ENCODE measurements at places on chromosomes 6 and 20.

DNA sequence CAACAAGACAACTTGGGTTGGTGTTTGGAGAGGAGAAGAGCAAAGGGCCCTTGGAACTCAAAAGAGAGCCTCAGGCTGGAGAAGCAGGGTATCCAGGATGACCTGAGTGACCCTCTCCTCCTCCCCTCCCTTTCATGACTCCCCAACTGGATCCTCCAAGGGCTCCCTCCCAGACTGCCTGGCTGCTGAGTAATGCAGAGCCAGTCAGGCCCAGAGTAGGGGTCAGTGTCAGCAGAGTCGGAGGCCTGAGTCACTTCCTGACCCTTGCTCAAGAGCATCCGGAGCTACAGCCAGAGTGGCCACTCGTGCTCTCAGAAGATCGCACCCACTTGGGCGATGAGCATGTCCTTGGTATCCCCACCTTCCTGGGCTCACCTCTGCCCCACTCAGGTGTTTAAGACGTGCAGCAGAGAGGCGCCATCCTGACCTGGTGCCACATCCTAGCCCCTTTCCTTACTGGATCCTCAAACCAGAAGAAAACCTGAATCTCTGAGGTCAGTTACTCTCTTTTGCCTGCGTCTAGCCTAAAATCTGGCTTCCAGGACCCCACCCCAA lies 2.8 kb upstream of the MAPK13 start:
- DNase-seq, result no peak

DNA sequence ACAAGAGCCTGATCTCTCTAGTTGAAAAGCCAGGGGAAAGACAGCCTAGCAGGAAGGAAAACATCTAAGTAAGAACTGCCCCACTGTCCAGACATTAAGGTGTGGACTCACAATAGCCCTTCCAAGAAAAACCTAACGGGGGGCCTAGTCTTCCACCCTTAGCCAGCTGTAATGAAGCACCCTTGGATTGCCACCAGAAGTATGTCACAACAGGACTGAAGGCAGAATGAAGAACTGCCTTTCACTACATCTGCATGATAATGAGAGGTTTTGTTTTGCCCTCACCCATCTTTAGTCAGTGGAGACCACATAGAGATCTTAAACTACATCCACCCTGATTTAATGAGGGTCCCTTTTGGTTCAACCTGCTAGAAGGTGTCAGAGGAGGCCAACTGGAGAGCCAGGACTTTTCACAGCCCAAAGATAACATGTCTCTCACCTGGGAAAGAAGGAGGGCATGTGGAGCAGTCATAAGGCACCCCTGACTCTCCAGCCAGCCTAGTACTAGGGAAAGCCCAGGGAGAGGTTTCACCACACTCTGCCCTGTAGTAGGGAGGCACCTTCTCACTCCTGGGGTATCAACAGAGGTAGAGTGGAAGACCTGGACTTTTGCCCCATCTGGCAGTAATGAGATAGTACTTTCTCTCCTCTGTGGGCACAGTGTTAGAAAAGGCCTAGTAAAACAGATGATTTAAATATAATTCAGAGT lies 1017.4 kb upstream of the MANEA start:
- DNase-seq, result no peak

DNA sequence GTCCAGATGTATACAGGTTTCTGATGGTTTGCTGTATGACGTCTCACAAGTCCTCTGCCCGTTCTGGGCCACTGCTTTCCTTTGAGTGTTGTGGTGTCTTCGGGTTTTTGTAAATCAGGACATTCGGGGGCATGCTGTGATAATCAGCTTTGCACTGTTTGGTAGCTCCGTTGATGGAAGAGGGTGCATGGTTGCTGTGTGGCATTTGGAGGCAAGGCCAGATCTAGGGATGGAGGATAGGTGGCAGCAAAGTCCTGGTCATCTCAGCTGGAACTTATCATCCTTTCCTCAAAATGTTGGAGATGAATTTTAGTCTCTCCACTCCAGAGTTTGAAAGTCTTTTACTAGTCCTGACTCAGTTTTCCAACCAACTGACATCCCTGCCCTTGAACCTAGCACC lies 91.0 kb downstream of the SCP2D1 start:
- peak; percentile 1 for DNase-seq

DNA sequence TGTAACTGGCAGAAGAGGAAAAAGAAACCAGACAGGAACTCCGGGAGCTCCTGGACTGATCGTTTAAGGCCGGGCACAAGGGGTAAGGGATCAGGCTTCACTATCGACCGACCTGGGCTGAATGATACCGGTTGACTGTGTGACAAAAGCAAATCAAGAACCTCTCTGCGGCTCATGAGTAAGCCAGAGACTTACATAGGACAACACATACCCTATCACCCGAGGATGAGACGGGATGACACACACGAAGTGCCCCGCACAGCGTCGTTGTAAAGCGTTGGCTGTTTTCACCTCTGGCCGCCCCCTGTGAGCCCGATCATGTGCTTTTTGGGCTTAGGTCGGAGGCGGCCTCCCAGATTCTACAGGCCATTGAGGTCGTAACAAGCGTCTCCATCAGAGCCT lies 695 bp upstream of the TGIF2 start:
- no peak for DNase-seq

- DNase-seq, result no peak
Observed at GRCh38 chr20:58571356-58571692, 56.1 kb upstream of the APCDD1L start.

GRCh38 chr6:22328474-22328873 lies 31.6 kb upstream of the PRL start:
- DNase-seq, result no peak

- DNase-seq, result no peak
Observed at GRCh38 chr20:49545572-49545971, 22.4 kb downstream of the PTGIS start.

DNA sequence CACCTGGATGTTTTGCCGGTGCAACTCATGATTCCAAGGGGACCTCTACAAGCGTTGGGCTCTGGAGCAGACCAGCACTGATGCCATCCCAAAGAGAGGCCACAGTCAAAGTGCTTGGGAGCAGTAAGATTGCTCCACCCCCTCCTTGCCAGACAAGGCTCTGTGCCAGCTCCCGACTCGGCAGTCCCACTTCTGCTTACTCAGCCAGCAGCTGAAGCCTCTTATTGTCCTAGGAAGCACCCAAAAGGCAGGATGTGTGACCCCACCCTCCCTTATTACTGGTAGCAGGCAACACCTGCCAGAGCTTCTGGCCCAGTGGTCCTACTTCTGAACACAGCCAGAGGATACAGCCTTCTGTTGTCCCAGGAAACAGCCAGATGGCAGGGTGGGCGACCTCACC lies 614.2 kb downstream of the TENT5A start:
- no peak for DNase-seq

DNA sequence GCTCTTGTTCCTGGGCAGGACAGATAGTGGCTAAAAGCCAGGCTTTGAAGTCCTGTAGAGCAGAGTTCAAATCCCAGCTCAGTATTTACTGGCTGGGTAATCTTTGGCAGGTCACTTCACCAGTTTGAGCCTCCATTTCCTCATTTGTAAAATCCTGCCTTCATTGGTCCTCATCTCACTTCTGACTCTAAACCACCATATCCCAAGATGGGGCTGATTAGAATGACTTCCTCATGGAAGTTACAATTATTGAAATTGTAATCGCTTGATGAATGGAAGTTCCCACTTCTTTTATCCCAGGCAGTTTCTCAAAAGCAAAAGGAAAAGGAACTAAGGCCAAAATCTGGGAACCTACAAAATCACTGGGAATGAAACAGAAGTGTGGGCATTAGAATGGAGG lies 35.9 kb upstream of the B4GALT5 start:
- no peak for DNase-seq

DNA sequence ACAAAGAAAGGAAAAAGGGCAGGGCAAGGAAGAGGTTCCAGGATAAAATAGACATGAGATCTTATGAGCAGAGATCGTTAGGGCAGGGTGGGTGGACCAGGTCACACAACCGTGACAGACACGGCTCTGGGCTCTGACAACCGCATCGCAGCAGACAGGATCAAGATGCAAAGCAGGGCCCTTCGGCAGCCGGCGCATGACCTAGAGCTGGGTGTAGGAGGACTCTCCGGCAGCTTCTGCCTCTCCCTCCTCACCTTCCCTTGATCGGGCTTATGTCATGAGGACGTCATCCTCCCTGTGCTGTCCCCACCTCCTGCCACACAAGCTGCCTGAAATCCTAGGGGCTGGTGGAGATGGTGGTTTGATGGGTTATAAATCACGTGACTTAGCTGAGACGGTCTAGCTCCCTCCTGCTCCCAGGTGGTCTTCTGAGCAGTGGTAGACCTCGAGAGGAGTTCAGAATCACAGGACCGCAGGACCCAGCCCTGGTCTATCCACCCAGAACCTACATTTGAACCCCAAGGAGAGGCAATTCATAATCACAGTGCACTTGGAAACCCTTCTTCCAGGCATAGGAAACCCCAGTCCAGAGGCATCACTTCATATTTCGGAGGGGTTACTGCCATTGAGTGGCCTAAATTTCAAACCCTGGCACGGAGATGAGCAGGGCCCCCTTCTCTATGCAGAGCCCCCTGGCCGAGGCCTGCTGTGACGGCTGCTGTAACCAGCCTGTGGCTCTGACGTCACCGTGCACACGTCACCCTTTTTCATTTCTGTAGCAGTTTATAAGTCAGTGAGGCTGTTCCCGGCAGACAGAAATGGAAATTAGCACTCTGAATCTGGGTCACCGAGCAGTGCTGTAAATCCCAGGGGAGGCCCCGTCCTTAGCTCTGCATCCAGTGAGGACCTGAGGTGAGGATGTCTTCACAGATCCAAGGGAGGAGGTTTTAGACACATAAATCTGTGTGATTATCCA lies 8.7 kb upstream of the CCR6 start:
- DNase-seq, result no peak

- no peak for DNase-seq
Observed at GRCh38 chr6:121612927-121613326, 177.5 kb downstream of the GJA1 start.

GRCh38 chr20:5126512-5127203 lies at the start of gene CDS2:
Gene CDS2, plus strand, starts transcription at chr20:5127008. Its CDS starts 85 bp downstream, at chr20:5127093.
- DNase-seq, result peak; percentile 100

DNA sequence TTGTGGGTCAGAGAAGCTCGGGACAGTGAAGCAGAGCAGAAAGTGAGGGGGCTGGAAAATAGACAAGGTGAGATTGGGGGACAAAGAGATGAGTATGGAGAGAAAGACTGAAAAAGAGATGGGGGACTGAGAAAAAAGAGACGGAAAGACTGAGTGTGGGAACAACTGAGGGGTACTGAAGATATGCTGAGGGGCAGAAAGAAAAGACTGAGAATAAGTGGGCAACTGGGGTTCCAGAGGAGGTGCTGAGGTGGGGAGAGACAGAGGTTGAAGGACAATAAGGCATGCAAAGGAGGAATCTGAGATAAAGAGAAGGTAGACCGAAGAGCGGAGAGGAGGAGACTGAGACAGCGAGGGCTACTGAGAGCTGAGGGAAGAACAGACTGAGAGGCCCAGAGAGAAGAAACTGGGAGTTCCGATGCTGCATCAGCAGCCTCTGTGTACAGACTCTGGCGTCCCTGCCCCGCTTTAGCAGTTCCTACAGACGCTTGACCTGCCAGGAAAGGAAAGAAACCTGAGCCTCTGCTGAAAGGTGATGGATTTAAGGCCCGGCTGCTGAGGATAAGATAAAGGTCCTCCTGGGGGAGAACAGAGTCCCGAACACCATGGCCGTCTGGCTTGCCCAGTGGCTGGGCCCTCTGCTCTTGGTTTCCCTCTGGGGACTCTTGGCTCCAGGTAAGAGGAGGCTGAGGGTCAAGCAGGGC lies at the start of gene PRSS16:
Gene PRSS16 (plus strand): TSS at position 569 of the 704 bp plus-strand sequence. CDS start 37 bp downstream, at position 606.
- DNase-seq, result no peak

DNA sequence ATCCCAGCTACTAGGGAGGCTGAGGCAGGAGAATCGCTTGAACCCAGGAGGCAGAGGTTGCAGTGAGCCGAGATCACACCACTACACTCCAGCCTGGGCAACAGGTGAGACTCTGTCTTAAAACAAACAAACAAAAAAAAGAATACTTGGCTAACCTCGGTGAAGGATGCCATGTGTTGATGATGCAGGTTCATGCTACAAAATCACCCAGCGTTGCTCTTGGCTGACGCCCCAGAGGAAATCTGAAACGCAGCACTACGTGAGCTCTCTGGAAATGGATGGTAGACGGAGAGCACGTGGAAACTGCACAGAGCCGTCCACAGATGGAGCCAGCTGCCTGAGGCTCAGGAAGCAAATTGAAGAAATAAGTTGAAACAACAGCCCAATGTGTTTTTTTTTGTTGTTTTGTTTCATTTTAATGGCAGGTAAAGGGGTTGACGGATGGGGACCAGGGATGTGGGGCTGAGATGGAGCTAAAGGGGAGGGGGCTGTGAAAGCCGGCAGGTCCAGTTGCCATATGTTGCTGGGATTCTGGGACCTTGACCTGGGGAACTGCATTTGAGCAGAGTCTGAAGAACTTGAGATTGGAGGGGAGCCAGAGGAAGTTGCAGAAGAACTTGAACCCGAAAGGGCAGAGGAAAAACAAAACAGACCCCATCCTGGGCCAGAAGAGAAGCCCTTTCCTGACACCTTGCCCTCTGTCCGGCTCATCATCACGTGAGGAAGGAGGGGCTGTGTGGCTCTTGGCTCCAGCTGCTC lies 12.8 kb upstream of the MANBAL start:
- no peak for DNase-seq

GRCh38 chr6:5463690-5464089 lies 202.4 kb downstream of the FARS2 start:
- no peak for DNase-seq

DNA sequence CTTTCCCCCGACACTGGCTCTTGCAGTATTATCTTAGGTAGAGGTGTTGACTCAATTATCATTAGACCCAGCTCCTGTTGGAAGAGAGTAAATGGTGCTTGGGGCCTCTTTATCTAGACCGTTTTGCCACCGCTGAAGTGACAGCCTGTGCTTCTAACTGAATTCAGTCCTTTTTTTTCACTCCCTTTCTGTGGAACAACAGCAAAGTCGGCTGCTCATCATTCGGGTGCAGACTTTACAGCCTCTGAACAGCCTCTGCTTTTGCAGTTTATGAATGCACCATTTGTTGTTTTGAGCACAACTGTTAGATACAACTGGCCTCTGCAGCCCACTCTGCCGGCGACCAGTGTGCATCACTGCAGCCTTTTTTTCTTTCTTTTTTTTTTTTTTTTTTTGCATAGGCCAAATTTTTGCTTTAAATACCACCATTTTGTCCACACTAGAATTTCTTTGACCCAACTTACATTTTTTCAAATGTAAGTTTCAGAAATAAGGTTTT lies 35.8 kb downstream of the RREB1 start:
- peak; percentile 84 for DNase-seq

- no peak for DNase-seq
Observed at GRCh38 chr6:50610562-50610961, 102.8 kb upstream of the TFAP2D start.

DNA sequence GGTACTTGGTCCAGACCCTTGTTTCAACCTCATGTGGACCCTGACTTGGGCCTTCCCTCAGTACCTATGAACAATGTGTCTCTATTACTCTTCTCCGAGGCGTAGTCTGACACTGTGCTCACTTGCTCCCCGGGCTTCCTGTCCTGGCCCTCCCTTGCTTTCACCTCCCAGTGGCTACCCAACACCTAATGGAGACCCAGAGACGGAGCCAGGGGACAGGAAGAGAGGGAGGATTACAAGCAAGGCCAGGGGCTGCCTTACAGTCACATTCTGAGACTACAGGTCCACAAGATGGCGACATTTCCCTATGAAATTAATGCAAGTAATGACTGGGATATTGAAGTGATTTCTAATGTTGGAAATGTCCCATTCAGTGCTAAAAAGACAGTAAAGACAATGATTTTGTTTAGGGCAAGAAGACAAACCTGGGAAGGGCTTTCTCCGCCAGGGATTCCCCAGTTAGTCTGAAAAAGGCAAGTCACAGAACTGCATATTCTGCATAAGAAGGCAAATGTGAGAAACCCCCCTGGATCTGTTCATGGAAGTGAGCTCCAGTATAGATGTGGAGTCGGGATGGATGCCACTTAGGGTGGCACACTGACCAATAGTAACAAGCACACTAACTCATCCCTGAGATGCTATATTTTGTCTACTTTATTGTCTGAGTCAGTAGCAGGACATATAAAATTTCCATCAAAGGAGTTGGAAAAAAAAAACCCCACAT lies 44.0 kb upstream of the ZBTB24 start:
- DNase-seq, result peak; percentile 53
